ENCODE measurements at places on chromosomes 16 and 17.
A peak's percentile ranks its signal among the peaks of the same experiment; 100 is the strongest.

- DNase-seq: peak; percentile 55
- no peaks in the 10 kb centered on the region for H3K36me3 ChIP-seq
Measured at GRCh38 chr16:71230122-71230845, at the start of gene HYDIN. Gene HYDIN, minus strand, starts transcription at chr16:71230722. Its CDS starts 43,827 bp downstream, at chr16:71186895.

DNA sequence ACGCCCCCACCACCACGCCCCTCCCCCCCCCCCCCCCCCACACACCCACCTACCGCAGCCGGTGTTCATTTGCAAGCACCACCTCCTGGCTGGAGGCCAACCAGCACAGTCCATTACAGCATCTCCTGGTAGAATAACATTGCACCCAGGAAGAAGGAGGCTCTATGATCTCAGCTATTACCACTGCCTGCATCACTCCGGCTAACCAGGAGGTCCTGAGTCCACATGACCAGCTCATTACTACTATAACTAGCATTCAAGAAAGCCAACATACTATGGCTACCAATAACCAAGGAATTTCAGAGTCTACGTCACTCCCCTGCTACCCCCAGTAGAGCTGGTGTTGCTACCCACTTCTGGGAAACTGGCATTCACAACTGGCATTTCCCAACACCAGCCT, 81.1 kb upstream of the ALOX12 start:
- no peaks in the 10 kb centered on the region for H3K36me3 ChIP-seq
- no peaks in the 10 kb centered on the region for H3K4me1 ChIP-seq
- no peak for DNase-seq
- no peak overlapping the region for H3K4me3 ChIP-seq
- no peak overlapping the region for H3K27ac ChIP-seq

- no peak overlapping the region for H3K4me3 ChIP-seq
- no peaks in the 10 kb centered on the region for H3K36me3 ChIP-seq
- H3K4me1 ChIP-seq: peaks cover 3% of the 10 kb centered on the region
- H3K27ac ChIP-seq: no peak overlapping the region
- no peaks in the 10 kb centered on the region for H3K27me3 ChIP-seq
- no peak for DNase-seq
Measured at GRCh38 chr16:14497245-14498082, 132.6 kb downstream of the PARN start.

- no peak overlapping the region for H3K4me3 ChIP-seq
- H3K4me1 ChIP-seq: no peaks in the 10 kb centered on the region
- no peak for DNase-seq
Measured at GRCh38 chr17:19295473-19296135, 58.4 kb downstream of the EPN2 start.

DNA sequence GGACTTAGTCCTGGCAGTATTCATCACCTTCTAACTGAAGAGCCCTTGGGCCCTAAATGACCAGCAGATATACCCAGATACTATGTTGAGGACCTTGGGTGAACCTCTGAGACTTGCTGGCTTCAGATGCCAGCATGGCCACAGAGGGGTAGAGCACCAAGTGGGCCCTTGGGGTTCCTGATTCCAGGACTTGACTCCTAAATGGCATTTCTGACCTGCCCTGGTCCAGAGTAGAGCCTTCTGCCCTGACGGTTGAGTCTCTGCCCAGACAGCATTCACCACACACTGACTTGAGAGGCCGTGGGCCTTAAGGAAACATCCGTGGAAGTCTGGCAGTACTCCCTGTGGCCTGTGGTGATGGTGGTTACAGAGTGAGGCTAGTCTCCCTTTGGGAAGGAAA, 2.8 kb upstream of the APPBP2 start:
- H3K27me3 ChIP-seq: no peaks in the 10 kb centered on the region
- no peak for DNase-seq
- H3K36me3 ChIP-seq: no peaks in the 10 kb centered on the region
- H3K27ac ChIP-seq: no peak overlapping the region
- no peaks in the 10 kb centered on the region for H3K4me1 ChIP-seq
- no peak overlapping the region for H3K4me3 ChIP-seq

All from prostate gland (tissue), 2 donors.